Choroid plexus epithelial cell (primary cell): ENCODE measurements at places on chromosomes 11 and 22.
A peak's percentile ranks its signal among the peaks of the same experiment; 100 is the strongest.

GRCh38 chr11:130999992-131000770 is 83.9 kb upstream of the SNX19 start:
- DNase-seq: peak; percentile 86

GRCh38 chr22:47784367-47784983 is 1022.0 kb downstream of the TBC1D22A start:
- DNase-seq: no peak

DNA sequence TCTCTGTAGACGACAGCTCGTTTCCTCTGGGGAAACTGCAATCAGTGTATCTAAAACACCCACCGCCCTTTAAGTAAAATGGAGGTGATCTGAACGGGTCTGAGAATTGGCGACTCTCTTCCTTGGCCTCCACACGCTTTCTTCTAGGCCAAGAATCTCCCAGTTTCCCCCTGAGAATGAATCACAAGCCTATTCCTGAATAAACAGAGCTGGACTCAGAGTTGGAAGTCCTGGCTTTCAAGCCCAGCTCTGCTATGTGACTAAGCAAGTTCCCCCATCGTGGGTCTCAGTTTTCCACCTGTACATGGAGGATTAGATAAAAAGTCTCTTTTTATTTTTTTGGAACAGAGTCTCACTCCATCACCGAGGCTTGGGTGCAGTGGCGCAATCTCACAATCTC is 200.4 kb downstream of the MN1 start:
- DNase-seq: no peak

- DNase-seq: no peak
Measured at GRCh38 chr11:10695833-10696232, 2.3 kb upstream of the IRAG1 start.

DNA sequence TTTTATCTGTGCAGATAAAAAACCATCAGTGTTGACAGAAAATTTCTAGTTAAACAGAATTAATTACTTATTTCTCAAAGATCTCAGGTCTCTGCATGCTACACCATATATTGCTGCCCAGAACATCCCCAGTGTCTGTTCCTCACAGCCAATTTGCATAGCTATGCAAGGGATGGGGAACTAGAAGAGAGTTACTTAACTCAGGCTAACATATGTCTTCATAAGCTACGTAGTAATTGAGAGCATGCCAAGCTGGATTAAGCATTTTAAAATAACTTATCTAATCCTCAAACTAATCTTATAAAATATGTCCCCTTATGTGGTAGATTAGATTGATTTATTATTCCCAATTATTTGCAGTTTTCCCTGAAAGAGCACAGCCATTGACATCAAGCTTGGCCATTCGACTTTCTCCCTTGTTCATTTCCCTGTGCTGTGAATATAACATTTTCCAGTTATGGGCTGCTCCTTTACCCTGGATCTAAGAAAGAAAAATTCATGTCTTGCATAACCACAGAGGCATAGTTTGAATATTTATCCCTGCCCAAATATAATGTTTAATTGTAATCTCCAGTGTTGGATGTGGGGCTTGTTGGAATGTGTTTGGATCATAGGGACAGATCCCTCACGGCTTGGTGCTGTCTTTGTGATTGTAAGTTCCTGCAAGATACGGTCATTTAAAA is 69.1 kb downstream of the C11orf87 start:
- DNase-seq: peak; percentile 5

DNA sequence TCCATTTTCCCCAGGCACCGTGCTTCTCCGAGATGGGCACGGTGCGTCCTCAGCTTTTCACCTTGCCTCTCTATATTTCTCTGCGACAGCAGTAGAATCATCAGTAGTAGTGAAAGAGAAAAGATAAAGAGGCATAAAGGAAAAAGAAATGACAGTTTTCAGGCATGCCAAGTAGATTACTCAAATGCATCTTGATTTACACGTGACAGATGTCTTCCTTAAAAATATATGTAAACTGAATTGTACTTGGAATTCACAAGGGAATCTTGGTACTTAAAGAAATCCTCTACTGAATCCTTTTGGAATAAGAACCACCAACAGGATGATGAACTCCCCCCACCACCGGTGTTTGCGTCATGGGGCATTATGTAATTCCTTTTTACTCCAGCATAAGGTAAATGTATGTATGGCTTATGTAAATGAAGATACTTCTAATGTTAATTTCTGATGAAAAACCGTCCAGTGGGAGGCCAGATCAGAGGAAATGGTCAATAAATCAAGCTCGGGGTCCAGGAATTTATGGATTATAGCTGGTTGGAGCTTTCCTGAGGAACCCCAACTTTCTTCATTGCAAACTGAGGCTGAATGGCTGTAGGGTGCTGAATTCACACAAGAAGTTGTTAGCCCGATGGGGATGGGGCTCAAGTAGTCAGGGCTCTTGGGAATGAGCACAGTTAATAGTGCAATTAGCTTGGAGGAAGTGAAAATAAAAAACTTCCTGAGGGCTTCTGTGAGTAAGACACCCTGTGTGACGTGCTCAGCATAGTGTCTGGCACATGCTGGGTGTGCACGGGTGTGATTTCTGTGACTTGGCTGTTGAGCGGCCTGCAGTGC is 630.4 kb downstream of the OPCML start:
- no peak for DNase-seq
